ENCODE measurements at places on chromosomes 2 and 18.

GRCh38 chr2:28293416-28293815 is 99.2 kb upstream of the FOSL2 start:
- DNase-seq, result no peak

- no peak for DNase-seq
These were observed 340.5 kb upstream of the SLC39A10 start for GRCh38 chr2:195316486-195316885.

DNA sequence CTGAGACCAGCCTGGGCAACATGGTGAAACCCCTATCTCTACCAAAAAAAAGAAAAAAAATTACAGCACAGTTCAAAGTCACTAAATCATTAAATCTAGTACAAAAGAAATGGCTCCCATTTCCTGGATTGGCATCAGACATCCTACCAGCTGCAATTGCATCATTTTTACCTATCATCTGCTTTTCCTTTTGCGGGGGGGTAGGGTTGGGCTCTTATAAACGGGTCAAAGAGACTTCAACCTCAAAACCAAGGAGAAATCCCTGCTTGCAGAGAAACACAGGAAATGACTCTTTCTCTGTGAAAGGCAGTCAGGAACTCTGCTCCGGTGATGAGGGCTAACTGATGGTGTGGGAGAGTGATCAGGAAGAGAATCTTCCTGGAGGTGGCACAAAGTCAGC is 45.3 kb upstream of the RFX8 start:
- no peak for DNase-seq

DNA sequence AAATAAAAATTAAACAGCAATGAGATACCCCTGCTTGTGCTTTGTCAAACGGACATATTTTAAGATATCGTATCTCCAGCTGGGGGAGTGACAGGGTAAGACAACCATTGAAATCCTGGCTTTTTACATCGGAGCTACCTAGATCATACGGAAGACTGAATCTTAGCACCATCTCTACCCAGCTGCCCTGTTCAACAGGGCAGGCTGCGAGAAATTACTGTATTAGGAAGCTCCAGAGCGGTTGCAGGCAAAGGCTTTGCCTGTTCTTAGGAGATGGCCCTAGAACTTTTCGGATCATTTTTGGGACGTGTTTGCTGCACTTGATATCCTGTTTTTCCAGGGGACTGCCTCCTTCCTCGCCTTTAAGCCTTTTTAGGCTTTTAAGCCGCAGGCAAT is 2.0 kb upstream of the PRKCE start:
- DNase-seq, result no peak

DNA sequence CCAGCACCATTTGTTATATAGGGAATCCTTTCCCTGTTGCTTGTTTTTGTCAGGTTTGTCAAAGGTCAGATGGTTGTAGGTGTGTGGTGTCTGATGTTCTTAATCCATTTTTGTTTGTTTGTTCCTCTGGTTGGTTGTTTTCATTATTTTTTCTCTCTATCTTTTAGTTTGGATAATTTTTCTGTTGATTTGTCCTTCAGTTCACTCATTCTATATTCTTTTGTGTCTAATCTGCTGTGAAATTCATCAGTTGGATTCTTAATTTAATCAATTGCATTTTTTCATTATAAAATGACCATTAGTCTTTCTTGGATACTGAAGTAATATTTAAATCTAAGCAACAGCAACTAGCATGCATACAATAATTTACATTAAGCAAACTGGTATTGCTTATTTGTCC is 206.7 kb upstream of the TRIB2 start:
- DNase-seq, result no peak

DNA sequence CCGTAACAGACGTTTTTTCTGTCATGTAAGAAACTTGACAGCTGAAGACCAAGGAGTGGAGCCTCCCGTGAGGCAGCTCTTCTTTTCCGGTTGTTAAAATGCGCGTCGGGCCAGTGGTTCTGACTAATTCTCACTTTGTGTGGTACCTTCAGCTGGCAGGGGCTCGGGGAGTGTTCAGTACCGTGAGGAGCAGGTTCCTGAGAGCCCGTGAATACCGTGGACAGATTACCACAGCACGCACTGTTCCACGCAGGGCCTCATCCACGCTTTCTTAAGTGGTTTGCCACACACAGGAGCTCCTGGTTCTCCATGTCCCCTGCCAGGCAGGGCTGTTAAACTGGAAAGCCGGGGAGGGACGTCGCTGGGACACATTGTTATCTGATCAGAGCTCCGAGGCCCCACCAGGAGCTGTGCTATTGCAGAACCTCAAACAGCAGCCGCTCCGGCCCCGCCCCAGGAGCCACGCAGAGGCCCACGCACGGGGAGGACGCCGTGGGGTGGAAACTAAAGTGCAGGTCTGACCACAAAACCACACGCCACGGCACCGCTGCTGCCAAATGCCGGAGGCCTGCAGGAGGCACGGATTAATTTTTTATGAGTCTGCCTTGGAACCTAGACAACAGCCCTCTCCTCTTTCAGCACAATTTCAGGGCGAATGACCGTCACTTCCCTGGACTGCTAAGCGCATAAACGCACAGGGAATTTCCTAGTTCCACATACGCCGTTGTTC is 43.3 kb downstream of the NFATC1 start:
- DNase-seq, result no peak

- no peak for DNase-seq
These were observed 2.0 kb downstream of the ACAA2 start for GRCh38 chr18:49811151-49811938.

DNA sequence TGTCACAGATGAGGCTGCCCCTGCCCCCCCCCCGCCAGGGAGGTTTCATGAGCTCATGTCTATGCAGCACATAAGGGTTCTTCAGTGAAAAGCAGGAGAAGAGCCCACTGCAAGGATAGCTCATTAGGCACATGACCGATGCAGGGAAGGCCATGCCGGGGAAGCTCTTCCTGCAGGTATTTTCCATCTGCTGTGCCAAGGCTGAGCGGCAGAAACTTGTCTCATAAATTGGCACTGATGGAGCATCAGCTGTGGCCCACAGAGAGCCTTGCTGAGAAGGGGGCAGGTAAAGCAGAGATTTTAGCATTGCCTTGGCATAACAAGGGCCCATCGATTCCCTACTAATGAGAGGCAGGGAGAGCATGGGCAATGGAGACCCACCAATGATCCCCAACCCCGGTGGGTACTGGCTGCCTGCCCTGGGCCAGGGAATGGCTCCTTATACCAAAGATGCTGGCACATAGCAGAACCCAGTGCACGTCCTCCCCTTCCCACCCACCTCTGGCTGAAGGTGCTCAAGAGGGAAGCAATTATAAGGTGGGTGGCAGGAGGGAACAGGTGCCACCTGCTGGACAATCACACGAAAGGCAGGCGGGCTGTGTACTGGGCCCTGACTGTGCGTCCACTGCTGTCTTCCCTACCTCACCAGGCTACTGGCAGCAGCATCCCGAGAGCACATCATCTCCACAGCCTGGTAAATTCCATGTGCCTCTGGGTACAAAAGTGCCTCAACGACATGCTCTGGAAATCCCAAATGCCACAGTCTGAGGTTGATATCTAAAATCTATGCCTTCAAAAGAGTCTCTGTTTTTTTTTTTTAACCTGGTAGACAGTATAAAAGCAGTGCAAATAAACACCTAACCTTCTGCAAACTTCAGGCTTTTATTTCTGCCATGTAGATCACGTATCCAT is 41.4 kb downstream of the STEAP3 start:
- DNase-seq, result no peak

GRCh38 chr2:17971531-17972125 is 93.2 kb downstream of the KCNS3 start:
- no peak for DNase-seq

GRCh38 chr2:85963068-85963467 is 74.3 kb upstream of the ST3GAL5 start:
- no peak for DNase-seq

GRCh38 chr2:29532436-29532835 is 388.9 kb downstream of the ALK start:
- DNase-seq, result no peak

DNA sequence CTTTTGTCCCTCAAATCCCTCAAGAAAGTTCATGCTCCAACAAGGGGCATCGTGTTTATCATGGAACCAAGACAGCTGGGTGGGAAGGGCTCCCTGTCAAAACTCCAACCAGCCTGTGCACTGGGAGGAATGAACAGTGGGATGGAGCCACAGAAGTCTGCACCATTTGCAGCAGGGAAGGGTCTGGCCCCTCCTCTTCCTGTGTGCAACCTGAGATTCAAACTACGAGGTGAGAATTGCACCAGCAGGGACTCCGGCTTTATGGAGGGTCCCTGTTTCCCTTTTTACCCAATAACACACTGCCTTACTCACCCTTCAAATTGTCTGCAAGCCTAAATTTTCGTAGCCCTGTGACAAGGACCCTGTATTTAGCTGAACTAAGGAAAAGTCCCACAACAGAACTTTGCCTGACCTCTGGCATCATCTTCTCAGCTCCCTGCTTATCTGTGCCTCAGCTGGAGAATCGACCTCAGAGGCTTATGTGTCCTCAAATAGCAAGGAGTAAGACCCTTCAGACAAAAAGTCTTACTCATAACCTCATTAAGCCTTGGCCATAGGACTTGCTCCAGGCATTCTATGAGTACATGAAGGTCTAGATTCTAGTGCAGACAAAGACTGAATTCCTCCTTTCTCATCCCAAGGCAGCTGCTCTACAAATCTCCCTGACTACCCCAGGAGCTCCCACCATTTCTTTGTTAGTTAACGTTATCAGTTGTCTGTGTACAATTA is 178.3 kb upstream of the SERPINE2 start:
- no peak for DNase-seq

GRCh38 chr2:121561617-121562268 is 31.1 kb downstream of the RNU4ATAC start:
- no peak for DNase-seq

DNA sequence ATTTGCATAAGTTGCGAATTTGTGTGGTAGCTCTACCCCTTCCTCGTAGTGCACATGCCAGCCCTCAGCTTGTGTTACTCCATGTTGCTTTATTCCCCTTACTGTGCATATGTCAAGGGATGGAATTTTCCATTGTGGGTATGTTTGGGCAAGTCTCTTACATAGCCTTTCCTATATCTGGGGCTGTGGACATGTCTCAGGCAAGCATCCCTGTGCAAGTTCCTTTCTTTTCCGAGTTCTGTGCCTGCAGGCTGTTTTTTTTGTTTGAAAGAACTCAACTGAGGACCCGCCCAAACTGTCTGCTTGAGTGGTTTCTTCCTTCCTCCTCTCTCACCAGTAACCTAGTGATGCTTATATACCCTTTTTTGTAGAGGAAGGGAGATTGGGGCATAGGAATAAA is 1739.1 kb upstream of the PIK3C3 start:
- DNase-seq, result no peak

- DNase-seq, result no peak
These were observed 6.3 kb upstream of the SIX3 start for GRCh38 chr2:44934983-44935728.

DNA sequence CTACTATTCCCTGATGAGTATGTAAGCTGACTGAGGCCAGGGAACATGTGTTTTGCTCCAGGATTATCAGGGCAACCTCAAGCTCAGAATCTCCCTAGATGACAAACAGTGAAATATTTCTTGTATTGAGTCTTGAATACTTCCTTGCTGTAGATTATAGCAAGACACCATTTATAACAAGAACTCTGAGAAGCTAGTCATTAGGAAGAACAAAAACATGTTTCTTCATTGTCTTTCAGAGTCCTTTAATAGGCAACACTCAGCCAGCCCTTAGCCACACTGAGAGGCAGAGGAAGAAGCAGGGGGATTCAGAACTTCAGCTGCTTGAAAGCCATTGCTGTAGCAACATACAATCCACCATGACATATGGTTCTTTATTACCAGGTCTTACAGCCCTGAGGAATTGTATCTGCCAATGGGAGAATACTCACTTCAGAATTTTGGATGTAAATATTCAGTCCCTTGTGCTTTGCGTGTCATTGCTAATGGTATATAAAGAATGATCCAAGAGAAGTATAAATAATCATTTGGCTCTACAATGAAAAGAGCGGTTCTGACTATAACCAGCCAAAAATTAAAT is 117.5 kb upstream of the NCKAP5 start:
- DNase-seq, result no peak

DNA sequence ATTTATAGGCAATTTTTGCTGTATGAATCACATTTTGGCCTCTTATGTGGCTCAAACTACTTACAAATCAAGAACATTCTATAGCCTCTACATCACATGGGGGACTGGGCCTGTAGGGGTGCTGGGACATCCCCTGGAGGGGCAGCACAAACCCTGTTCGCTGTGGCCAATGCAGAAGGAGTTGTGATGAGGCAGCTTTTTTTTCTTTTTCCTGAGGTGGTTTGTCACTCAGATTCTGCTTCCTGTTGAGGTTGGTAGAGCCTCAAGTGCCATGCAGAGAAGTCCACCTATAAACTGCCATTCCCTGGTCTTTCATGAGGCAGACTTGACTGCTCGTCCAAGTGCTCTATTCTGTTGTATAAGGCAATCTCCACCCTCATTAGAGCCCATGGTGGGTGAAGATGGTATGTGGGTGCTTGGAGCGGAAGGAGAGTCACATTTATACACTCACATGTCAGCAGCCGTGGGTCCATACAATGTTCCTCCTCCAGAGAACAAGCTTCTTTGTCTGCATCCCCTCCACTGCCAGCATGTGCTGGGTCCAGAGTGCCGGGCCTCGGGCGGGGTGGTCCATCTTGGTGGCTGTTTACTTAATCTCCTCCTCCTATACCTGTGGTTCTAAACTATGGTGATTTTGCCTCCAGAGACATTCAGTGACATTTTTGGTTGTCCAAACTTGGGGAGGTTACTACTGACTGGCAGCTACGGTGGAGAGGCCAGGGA is 120.3 kb downstream of the ACOXL start:
- DNase-seq, result no peak

DNA sequence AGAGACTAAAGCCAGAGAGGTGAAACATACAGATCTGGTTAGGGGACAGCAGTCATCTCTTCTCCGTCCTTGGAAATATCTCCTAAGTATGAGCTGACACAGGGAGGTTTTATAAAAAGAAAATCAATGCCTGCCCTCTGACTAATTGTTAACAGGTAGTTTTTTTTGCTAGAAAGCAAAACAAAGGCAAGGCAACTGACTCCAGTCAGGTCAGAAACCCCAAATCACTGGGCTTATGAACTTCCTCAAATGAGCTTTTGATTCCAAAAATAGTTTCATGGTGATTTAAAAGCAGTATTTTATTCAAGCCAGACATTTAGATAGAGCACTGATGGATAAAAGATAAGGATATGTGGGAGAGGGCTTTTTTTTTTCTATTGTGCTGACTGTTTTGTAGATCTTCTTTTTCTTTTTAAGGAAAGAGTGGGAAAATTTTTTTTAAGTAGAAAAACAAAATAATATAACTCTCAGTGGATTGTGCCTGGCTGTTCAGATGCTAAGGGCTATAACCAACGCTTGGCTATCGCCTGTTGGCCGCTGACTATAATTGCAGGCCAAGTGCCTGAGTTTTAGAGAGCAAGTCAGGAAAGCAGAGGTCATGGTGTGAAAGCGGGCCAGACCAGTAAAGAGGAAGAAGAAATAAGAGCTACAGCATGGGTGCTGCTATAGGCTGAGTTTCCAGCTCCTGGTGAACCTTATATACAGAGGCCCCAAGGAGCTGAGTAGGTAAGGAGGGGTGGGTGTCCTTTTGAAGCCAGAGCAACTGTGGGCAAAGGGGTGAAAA is 44.9 kb downstream of the MRPL35 start:
- DNase-seq, result no peak

- DNase-seq, result no peak
These were observed 282.5 kb upstream of the KYNU start for GRCh38 chr2:142594935-142595334.
